Kidney capillary endothelial cell (primary cell): ENCODE measurements at places on chromosomes 16 and 17.

DNA sequence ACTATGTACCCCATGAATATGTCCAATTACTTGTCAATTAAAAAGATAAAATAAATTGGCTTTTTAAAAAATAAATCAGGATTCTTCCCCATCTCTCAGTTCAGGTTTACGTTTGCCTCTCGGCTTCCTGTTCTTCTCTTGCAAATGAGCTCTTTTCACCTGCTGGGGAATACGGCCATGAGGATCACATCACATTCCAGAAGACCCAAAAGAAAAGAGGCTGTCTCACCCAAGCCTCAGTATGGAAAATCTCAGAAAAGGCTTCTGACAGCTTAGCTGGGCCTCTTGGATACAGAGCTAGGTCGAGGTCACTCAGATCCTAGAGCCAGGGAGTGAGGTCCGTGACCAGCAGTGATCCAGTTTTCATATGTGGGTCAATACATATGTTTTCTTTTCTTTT, 171.2 kb upstream of the SDK2 start:
- no peak for DNase-seq

GRCh38 chr17:32692179-32692578, 184.7 kb downstream of the MYO1D start:
- DNase-seq, result no peak

DNA sequence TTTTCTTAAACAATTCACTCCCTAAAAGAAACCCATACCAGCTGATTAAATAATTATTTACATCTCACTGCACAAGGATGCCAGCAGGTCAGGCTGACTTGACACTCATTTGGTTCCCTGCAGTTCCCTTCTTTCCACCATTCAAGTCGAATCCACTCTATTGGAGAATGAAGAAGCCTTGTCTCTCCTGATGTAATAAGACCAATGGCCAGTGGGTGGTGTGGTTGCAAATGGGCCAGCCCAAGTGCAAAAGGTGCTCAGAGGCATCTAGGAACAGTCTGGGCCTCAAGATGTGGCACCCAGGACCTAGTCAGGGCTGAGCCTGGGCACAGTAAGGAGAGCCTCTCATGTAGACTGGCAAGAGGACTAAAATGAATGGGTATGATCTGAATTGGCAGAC, 9.3 kb downstream of the C16orf78 start:
- no peak for DNase-seq

- DNase-seq, result no peak
Measured at GRCh38 chr16:53711390-53711789, 7.4 kb downstream of the FTO start.

GRCh38 chr17:67970783-67971182, 25.5 kb downstream of the C17orf58 start:
- no peak for DNase-seq

DNA sequence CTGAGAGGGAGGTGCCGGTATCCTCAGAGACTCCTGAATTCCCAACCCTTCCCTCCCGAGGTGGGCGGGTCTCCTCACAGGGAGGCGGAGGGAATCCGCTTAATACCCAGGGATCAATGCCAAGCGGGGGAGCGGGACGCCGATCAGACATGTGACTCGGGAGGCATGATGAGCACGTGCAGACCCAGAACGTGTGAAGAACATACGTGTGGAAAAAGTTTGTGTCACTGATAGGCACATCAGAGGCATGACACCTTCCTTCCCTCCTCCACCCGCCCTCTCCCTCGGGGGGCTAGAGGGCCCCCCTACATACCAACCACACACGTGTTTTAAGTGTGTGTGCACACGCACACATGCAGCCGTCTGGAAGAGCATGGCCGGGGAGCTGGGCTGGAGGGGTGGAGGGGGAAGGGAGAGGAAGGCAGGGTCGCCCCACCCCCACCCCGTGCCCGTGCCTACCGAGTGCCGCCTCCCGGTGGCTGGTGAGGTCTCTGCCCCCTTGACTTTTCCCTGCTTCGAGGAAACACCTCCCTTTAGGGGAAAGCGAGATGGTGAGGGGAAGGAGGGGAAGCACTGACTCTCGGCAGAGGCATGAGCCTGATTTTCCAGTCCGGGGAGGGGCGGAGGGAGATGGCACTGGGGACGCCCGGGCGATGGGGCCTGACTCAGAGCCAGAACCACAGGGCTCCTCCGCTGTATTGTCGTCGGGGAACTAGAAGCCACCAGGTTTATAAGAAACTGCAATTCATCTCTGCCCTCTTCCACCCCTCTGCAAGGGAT, 12.1 kb upstream of the TBX21 start:
- DNase-seq, result no peak

DNA sequence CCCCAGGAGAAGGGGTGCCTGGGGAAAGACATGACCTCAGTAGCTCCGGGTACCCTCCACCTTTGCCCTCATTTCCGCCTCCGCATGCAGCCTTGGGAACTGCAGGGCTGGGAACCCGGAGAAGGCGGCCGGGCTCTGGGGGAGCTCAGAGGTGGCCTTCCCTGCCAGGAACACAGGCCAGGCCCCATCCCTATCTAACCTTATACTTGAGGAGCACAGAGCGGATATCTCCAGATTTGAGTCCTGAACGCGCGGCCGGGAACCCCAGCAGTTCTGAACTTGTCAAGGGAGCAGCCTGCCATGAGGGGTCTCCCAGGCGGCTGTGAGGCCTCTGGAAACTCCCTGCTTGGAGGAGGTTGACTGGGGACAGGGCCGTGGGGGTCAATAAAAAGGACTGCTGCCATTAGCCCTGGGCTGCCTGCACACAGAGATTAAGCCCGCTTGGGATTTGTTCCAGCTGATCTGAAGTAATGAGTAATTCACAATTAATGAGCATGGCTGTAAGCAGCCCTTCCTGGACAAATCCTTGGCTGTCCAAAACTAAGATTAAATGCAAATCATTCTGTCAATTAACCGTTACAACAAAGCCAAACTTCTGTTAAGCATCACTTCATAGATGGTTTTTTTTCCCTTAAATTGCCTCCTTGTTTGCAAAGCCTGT, 26.3 kb upstream of the METRNL start:
- no peak for DNase-seq

GRCh38 chr16:67406111-67406971, 9.9 kb downstream of the ZDHHC1 start:
- DNase-seq, result peak; percentile 85

- DNase-seq, result no peak
Measured at GRCh38 chr16:51458356-51459140, 307.5 kb upstream of the SALL1 start.

DNA sequence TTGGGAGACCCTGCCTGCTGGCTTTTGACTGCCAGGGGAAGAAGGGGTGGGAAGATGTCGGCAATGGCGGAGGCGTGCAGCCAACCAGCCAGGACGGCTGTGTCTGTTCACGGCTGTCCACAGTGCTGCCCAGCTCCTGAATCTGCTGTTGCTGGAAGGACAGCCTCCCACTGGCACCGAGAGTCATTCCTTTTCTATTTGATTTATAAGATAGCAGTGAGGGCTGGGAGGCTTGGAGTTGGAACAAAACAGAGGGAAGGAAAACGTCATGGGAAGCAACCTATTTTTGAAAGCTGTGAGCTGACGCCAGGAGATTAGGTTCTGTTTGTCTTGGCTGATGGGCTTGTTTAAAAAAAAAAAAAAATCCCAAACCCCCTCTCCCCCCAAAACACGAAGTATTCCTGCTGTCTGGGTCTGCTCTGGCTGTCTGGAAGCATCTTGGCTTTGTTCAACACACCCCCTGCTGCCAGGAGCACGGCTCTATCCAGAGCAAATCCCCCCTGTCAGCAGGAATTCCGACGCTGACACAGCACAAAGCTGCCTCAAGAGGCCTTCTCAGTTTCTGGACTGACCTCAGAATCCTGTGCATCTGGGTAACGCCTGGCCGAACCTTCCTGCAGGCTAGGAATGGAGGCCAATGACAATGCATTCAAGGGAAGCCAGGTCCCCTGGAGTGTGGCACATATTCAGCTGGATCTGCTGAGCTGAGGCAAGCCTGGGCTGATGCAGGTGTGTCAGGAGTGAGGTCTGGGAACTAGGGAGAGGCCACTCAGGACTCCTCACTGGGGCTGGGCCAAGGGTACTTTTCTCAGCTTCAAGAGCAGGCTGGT, 41.0 kb upstream of the SREBF1 start:
- DNase-seq, result no peak

DNA sequence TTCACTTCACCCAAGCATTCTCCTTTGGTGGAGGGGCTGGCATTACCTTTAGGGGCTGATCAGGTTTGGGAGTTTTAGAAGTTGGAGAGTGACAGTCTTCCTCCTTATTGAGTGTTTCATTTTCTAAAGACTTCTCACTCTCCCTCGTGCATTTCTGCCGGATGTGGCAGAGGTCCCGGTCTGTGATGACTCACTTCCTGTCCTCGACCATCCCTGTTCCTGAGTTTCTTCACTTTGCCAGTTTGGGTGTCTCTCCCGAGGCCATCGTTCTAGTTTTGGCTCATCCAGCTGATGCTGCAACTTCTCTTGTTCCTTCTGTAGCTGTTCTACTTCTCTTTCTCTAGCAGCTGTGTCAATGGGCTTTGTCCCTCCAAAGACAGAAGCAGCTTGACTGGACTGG, 104.3 kb downstream of the PHKB start:
- DNase-seq, result peak; percentile 7

DNA sequence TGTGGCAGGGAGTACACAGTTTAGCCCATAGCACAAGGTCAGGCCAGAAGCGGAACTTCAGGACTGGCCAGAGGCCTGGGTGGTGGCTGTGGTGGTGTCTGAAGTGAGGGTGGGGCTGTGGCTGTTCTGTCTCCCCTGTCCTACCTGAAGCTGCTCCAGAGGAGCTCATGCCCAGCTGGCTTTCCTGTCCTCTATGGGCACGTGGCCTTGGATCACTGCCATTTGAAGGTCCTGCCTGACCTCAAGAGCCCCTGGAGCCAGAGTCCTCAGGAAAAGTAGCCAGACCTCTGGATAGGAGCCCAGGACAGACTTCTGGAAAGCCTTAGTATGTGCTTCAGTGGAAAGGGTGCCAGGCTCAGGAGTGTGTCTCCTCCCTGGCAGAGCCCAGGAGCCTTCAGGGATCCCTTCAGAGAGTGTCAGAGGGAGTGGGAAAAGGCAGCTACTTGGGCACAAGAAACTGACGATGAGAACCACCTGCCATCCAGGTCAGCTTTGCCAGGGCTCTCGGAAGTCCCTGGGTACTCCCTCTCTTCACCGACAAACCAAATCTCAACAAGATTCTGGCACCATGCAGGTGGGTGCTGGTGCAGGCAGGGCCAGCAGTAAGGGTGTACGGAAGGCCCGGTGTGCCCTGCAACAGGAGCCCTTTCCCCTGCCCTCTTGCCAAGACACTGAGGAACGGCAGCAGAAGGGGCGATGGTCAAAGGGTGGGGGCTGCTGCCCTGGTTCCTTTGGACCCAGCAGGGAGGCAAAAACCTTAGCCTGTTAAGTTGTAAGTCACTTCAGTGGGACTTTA, 153.7 kb downstream of the NTN1 start:
- no peak for DNase-seq

DNA sequence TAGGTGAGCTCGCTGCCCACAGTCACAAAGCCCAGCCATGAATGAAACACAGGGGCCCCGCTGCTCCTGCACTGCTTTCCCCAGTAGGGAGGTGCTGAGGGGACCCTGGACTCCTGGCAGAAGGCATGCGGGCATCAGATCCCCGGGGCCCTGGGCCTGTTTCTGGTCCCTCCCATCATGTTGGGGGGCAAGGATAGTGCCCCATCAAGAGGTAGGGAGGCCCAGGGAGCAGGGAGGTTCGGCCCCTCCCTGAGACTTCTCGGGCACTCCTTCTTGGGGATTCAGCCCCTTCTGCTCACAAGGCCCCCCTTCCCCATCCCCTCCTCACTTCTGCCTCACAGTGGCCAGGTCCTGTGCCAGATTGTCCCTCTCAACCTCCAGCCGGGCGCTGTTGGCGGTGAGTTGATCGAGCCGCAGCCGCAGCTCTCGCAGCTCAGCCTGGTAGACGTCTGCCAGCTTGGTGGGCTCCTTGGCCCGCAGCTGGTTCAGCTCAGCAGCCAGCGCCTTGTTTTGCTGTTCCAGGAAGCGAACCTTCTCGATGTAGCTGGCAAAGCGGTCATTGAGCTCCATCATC, 515 bp downstream of the GFAP start:
- DNase-seq, result no peak

DNA sequence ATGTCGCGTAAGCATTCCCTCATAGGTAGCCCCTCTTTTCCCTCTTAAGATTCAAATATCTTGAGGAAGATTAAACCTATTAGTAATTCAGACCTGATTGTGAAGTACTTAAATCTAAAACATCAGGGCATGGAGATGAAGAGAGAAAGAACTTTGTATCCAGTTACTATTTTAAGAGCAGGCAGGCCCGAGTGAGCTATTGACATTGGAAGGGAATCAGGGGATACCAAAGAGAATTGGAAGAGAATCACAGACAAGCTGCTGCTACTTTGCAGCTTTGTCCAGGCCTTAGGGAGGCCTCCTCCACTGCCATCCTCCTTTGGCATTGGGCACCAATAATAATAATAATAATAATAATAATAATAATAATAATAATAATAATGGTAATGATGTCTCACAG, 170.5 kb downstream of the MRTFB start:
- DNase-seq, result no peak

GRCh38 chr17:37197336-37197735, 178.4 kb upstream of the C17orf78 start:
- DNase-seq, result no peak

GRCh38 chr16:56936491-56936890, 4.5 kb downstream of the HERPUD1 start:
- no peak for DNase-seq

GRCh38 chr17:82703935-82704865, 5.7 kb upstream of the RAB40B start:
- DNase-seq, result no peak

DNA sequence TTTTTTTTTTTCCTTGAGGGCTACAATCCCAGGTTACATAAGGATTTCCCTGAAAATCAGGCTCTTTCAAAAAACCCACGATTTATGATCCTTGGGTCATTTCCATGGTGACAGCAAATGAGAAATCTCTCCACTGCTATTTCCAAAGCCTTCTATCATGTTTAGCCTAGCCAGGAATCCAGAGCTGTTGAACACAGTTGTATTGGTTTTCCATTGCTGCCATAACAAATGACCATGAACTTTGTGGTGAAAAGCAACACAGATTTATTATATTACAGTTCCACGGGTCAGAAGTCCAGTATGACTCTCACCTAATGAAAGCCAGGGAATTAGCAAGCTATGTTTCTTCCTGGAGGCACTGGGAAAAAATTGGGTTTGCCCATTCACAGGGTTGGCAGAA, 106.6 kb downstream of the MAF start:
- no peak for DNase-seq

DNA sequence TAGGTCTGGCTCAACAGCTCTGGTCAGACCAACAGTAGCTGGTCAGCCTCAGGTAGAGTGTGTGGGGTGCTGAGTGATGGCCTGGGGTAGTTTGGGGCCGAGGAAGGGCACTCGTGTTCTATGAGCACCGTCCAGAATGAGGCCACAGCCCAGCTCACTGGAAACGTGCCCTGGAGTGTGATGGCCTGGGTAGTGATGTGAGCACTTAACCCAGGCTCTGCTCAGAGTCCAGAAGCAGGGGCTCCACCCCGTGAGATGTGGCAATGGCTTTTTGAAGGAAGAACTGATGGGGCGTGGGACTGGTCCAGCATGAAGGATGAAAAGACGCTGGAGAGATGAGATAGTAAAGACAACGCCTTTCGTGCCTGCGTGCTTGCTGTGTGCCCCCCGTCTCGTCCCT, 35.3 kb downstream of the NTN1 start:
- DNase-seq, result no peak

- DNase-seq, result no peak
Measured at GRCh38 chr17:74822939-74823367, 36.7 kb downstream of the GRIN2C start.

GRCh38 chr16:30485818-30486436, 13.4 kb downstream of the ITGAL start:
- peak; percentile 30 for DNase-seq

- DNase-seq, result no peak
Measured at GRCh38 chr16:85056211-85056748, 28.7 kb downstream of the KIAA0513 start.
